ENCODE measurements at places on chromosomes 12 and 14.

GRCh38 chr14:74568380-74568649 lies 43.7 kb downstream of the LTBP2 start:
- no peak for DNase-seq

DNA sequence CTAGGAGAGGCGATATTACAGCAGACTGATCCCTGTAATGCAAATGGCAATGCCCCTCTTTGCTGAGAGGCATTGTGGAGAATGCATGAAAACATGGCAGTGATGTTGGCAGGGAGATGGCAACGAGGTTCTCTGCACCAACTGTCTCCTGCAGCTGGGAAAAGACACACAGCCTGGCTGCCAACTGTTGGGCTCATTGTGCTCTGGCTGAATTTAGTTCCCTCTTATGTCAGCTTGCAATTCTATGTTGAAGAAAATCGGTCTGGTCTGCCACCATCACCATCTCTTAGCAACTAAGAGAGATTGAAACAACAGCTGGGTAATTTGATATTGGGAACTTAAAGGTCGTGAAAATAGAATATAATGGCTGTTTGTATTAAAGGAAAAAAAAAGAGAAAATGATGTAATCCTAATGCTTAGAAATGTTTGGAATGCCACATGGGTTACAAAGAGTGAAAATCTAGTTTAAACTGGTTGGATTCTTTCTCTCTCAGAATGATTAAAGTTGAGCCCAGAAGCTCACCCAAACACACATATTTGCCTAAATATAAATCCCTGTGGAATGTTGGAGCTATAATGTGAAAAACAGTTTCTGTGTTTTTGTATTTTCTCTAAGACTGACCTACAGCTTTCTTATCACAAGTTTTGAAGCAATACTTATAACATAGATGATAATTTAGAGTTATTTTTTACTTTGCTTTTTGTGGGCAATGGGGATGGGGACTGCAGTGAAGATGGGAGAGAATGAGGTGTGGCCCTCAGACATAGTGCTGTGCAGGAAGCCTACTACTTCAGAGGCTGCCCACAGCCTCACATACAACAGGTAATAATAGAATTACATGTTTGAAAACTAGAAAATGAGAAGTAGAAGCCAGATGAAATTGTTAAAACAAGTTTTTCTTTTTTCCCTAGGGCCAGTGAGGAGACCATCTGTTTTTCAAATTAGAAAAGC lies 143.7 kb downstream of the AKAP6 start:
- peak; percentile 95 for DNase-seq

DNA sequence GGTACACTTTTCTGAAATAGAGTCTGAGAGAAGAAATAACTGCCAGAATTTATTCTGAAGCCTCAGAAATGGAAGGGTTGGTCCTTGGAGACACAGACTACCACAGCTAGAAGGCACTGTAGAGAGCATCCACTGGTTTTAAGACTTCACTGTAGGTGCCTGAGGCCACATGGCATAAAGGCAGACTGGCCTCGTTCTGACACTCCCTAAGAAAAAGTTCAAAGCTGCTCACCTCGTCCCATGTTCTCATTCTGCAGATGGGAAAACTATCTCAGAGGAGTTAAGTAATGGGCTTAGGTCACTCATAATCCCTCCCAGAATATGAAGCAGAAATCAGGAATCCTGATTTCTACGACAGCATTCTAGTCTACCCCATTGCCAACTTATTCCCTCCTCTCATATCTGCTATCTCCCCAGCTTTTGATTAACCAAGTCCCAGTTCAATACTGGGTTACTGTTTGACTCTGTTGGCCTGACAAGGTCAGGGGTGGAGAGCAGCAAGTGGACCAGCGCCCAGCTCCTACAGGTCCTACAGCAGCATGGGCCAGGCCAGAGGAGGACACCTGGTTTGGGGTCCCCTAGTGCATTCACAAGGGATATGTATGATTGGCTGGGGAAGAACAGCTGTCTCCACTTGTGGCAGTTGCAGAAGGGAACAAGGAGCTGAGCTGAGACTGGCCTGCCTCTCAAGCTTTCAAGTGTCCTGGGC lies 3.7 kb downstream of the ITGA5 start:
- no peak for DNase-seq

DNA sequence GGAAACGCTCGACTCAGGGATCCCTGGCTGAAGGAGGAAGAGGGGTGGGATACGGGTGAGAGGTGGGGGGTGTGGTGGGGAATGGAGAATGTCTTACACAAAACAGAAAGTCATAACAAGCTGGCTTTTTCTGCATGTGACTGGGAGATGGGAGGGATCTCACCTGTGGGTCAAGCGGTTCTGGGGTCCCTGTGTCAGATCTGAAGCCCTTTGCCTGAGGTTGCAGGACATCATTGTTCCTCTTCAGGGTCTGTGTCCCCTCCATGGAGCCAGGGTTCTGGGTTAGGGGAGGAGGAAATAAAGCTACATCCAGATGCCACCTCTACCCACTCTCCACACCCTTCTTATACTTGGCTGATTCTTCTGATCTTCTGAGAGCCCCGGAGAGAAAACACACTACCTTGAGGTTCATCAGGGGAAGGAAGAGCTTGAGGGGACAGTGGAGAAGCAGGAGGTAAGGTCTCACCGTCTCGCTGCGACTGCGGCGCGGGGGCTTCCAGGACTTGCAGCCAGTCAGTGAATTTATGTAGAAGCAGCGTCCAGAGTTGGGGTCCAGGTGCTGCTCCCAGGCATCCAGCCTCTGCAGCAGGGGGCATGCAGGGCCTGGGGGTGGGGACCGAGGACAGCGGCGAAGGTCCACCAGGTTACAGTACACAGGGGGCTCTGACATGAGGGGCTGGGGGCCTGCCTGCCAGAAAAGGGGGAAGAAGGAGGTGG lies 2.5 kb downstream of the ARHGAP9 start:
- DNase-seq, result no peak

- DNase-seq, result no peak
Measured at GRCh38 chr14:41362139-41362538, 244.5 kb upstream of the LRFN5 start.

DNA sequence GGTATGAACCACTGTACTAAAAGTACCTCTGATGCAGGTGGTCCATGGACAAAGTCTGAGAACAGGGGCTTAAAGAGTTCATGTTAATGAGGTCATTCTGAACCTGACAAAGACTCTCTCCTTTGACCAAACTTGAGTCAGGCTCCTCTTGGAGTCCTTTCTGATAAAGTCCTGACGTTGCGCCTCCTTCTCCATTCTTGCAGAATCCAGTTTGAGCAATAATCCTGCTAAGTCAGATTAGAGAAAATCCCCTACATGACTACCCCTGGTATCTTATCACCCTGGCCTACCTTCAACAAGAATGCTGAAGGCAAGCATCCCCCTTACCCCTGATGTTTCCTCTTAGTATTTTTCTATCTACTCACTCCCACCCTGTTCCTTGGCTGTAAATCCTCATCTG lies 46.0 kb upstream of the ISM2 start:
- DNase-seq, result no peak

GRCh38 chr12:113247123-113248050 lies 26.1 kb downstream of the TPCN1 start:
- no peak for DNase-seq

- no peak for DNase-seq
Measured at GRCh38 chr14:59664741-59665140, 88.1 kb upstream of the CCDC175 start.

GRCh38 chr12:6374786-6375160 lies 590 bp downstream of the SCNN1A start:
- no peak for DNase-seq

GRCh38 chr12:118292836-118293235 lies 79.9 kb downstream of the TAOK3 start:
- no peak for DNase-seq

DNA sequence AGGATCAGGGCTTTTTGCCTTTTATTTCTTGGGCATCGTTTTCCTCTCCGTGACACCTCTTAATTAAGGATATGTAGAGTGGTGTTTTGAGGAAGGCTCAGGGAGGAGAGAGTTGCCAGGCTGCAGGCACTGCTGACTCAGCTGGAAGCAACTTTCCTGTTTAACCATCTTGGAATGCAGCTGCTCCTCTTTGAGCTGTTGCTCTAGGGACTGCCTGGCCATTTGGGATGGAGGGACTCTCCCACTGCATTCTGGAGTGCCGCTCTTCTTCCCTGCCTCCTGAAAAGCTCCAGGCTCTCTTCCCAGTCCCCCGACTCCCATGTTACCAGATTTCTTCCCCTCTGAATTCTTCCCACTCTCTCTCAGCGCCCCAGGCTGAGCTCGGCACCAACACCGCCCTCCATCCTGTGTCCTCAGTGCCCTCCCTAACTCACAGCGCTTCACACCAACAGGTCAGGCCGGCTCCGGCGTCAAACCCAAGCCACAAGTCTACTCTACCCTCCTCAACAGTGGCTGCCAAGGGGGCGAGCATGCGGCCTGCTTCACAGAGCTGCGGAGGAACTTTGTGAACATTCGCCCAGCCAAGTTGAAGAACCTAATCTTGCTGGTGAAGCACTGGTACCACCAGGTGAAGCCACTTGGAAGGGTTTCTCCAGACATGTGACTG lies 5.9 kb downstream of the OAS3 start:
- DNase-seq, result no peak

DNA sequence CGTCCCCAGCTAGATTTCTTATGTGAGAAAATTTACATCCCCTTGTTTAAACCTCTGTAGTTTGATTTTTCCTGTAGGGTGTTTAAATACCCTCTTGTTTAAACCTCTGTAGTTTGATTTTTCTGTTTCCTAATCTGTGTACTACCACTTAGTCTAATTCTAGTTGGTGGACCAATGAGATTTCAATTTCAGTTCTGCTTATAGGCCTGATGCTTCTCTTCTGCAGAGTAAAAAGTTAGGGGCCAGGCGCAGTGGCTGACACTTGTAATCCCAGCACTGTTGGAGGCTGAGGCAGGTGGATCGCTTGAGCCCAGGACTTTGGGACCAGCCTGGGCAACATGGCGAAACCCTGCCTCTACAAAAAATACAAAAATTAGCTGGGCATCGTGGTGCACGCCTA lies 11.5 kb downstream of the UBC start:
- no peak for DNase-seq

DNA sequence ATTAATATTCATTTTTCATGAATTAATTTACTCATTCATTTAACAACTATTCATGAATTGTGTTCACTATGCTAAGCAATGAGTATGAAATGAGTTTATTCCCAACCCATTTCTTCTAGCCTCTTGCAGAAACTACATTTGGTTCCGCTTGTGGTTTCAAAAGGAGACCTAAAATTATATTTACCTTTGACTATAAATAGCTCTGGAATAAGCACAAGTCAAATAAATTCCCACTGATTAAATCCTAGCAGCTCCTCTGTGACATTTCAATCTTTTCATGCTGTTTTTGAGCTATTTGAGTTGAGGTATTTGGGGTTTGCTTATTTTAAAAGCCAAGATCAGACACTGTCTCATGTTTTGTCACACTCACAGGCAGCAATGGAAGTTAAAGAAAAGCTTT lies 46.9 kb downstream of the DUSP6 start:
- no peak for DNase-seq

DNA sequence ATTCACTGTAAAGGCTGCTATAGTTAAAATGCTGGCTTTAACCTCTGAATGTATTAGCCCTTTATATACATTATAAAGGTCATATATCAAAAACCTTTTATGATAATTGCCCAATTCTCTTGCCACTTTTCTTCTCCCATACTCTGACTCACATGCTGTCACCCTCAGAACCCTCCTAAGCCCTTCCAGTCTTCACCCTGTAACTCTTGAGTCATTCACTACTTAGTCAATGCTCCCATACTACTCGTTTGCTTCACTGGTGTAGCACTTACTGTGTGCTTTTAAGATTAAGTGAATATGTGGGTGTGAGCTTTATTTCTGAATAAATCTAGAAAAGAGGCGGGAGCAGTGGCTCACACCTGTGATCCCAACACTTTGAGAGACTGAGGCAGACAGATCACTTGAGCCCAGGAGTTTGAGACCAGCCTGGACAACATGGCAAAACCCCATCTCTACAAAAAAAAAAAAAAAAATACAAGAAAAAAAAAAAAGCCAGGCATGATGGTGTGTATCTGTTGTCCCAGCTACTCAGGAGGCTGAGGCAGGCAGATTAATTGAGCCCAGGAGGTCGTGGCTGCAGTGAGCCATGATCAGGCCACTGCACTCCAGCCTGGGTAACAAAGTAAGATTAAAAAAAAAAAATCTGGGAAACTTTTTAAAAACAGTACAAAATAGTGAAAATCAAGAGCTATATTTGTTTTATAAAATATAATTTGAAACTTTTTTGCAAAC lies 37.6 kb downstream of the SPATA7 start:
- DNase-seq, result no peak

- DNase-seq, result no peak
Measured at GRCh38 chr14:105493921-105494605, 3.0 kb downstream of the TEDC1 start.

GRCh38 chr12:92558806-92559205 lies 144.0 kb upstream of the PLEKHG7 start:
- no peak for DNase-seq

DNA sequence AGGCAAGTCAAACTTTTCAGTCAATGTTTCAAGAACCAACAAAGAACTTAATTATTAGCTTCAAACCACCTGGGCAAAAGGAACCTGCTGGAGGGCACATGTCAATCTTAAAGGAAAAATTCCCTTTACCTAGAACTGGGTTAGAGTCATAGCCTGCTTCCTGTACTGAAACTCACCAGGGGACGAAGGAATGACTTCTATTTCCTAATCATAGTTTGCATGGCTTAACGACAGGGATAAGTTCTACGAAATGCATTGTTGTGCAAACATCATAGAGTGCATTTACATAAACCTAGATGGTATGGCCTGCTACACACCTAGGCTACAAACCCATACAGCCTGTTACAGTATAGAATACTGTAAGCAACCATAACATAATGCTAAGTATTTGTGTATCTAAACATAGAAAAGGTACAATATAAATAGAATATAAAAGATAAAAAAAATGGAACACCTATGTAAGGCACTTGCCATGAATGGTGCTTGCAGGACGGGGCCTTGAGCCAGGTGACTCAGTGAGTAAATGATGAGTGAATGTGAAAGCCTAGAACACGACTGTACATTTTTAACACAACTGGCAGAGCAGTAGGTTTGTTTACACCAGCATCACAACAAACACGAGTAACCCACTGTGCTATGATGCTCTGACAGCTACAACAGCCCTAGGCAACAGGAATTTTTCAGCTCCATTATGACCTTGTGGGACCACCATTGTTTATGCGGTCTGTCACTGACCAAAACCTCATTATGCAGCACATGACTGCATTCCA lies 234.9 kb upstream of the CAND1 start:
- no peak for DNase-seq

DNA sequence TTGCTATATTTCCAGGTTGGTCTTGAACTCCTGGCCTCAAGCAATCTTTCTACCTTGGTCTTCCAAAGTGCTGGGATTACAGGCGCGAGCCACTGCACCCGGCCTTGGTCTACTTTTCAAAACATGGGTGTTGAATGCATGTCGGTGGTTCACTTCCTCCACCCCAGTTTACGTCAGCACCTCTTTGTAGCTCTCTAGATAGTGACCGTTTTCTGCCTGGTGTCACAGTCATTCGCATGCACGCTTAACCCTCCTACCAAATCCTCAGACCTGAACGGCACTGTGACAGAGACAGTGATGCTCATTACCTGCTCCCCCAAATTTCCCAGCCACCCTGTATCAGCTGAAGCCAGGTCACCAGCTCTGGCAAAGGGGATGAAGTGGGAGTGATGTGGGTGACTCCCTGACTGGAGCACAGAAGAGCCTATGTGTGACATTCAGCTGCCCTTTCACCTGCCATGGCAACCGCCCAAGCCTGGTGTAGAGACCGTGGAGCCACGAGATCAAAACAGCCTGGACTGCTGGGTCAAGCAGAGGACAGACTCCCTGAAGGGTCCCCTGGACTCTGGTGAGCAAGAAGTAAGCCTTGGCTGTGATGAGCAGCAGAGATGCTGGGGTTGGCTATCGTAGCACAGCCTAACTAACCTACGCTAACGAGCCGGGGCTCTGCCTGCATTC lies 66.2 kb upstream of the GPR68 start:
- no peak for DNase-seq

GRCh38 chr12:78865516-78865915 lies 942 bp downstream of the SYT1 start:
- peak; percentile 69 for DNase-seq

Data from brain (organoid and tissue), 16 donors.